ENCODE measurements at places on chromosomes 1 and 21.

- no peak for DNase-seq
Observed at GRCh38 chr21:34511787-34512455, at the start of gene KCNE1. TSS of gene KCNE1 (minus strand) at chr21:34512210. CDS start at chr21:34449634, 62,576 bp downstream.

DNA sequence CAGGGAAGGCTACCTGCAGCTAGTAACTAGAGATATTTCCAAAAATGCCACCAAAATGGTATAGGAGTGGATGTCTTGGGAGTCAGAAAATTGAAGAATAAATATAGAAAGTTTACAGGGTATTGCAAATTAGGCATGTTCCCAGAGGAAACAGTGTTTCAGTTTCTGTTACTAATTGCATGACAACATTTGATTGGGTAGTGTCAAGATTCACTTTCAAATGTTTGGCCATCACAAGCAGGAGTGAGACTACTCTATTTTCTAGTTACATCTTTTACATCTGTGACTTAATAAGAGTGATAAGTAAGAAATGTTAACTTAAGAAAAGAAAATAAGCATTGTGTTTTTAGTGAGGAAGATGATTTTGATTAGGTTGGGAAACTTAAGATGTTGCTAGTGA is 30.2 kb downstream of the AMY1C start:
- DNase-seq, result no peak

- no peak for DNase-seq
Observed at GRCh38 chr1:201422026-201422425, 496 bp upstream of the TNNI1 start.

GRCh38 chr1:162056043-162056442 is 13.4 kb upstream of the NOS1AP start:
- peak; percentile 69 for DNase-seq

GRCh38 chr1:228157729-228158126 is 7.9 kb upstream of the IBA57 start:
- no peak for DNase-seq

- no peak for DNase-seq
Observed at GRCh38 chr1:59393211-59394180, 96.6 kb downstream of the FGGY start.

- peak; percentile 20 for DNase-seq
Observed at GRCh38 chr1:103937763-103938357, 188.2 kb downstream of the AMY1C start.

DNA sequence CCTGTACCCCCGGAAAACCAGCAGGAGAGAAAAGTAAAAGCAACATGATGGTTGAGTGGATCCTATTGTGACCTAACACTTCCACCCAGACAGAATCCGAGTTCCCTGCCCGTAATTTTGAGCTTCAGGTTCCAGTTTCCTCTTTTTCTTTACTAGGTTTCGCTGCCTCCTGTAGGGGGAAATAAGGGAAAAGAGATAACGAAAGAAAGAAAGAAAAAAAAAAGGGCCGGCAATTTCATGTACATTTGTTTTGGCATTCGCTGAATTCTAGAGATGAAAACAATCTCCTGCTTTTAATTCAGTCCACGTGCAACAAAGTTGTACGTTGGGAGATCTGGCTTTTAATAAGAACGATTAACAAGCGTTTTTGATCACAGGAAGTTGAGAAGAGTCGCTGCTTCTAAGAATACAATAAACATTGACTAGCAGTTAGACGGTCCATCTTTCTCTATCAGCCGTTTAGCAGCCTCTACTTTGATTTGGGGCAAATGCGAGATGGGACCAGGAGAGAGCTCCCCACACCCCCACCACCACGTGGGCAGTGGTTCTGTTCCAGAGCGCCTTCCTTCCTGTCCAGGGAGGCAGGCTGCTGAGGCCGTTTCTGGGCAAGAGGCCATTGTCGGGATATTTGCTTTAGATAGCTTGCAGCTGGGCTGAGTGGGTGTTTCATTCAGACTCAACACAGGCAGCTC is 155.9 kb upstream of the RUNX1 start:
- peak; percentile 24 for DNase-seq

DNA sequence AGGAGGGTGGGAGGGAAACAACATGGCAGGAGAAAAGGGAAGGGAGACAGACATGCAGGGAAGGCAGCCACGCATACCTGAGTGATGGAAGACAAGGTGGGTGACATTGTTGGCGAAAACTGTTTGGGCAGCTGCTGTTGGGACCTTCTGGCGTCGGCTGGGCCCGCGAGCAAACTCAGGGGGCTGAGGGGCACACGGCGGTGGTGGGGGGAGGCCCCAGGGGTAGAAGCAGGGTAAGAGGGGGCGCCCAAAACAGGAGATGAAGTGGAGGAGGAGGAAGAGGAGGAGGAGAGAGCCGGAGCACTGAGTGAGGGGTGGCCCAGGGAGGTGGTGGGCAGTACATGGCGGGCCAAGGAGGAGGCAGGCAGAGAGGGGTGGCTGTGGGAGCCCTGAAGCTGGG is 4.7 kb upstream of the DENND4B start:
- no peak for DNase-seq

GRCh38 chr1:55876276-55877060 is 661.3 kb upstream of the USP24 start:
- DNase-seq, result no peak

DNA sequence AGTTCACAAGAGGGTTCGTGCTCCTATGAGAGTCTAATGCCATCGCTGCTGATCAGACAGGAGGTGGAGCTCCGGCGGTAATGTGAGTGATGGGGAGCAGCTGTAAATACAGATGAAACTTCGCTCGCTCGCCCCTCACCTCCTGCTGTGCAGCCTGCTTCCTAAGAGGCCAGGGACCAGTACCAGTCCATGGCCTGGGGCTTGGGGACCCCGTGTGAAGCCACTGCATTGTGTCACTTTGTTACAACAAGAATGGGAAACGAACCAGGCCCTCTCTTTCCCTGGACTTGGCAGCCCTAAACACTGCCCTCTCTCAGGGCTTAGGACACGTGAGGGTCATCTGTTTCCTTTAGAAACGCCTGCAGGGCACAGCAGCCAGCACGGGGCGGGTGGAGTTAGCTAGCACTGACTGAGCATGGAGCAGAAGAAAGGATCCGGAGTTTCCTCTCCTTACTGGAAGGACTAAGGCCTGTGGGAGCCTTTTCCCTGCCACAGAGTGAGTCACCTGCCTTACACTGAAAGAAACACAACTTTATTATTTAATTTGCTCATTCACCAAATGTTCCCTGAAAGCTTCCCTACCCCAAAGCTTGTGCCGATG is 185.2 kb upstream of the TMEM51 start:
- no peak for DNase-seq

DNA sequence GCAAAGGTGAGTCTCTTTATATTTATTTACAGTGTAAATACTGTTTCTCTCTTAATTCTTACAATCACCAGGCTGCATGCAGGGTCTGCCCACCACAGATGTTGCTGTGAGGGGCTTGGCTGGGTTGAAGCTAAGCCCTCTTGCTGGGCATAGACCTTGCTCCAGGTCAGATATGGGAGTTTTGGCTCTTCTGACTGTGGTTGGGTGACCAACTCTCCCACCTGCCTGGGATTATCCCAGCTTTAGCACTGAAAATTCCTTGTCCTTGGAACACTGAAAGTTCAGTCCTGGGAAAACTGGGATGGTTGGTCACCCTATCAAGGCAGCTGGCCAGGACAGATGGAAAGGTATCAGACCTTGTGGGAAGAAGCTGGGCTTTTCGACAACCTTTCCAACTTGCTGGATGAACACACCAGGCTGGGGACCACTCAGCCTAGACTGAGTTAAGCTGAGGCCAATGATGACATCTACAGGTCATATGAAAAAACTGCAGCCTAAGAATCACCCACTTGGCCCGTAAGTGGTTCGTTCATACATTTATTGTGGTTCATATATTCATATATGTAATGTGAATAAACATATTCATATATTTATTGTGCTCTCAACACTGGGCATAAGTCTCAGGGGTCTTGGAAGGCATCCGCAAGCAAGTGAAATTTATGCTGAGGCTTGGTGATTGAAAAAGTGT is 26.6 kb upstream of the HPDL start:
- DNase-seq, result peak; percentile 67

- DNase-seq, result no peak
Observed at GRCh38 chr1:70169018-70169839, 36.1 kb downstream of the LRRC40 start.

GRCh38 chr1:113677250-113678158 is 81.8 kb downstream of the PHTF1 start:
- peak; percentile 48 for DNase-seq

GRCh38 chr1:4935807-4936206 is 281.4 kb downstream of the AJAP1 start:
- no peak for DNase-seq
